Hematopoietic multipotent progenitor cell (in vitro differentiated cells): ENCODE measurements at places on chromosomes 1 and 21.

DNA sequence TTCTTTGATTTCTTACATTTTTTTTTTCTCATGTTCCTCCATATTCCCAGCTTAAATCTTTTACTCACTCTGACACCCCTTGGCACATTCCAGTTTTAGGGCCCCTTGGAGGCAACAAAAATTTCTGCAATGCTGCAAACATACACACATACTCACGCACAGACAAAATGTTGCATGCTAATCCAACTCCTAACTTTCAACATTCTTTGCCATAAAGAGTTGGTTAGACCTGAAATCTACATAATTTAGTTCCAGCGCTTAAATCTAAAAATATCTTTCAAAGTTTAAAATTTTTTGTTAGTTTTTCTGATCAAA, 103.9 kb downstream of the PTPN14 start:
- no peak for DNase-seq

- no peak for DNase-seq
Measured at GRCh38 chr1:10852486-10852885, 56.0 kb upstream of the CASZ1 start.

GRCh38 chr1:54499097-54499359, 49.0 kb upstream of the ACOT11 start:
- DNase-seq, result no peak

- peak; percentile 60 for DNase-seq
Measured at GRCh38 chr1:175317309-175317708, 124.7 kb upstream of the KIAA0040 start.

DNA sequence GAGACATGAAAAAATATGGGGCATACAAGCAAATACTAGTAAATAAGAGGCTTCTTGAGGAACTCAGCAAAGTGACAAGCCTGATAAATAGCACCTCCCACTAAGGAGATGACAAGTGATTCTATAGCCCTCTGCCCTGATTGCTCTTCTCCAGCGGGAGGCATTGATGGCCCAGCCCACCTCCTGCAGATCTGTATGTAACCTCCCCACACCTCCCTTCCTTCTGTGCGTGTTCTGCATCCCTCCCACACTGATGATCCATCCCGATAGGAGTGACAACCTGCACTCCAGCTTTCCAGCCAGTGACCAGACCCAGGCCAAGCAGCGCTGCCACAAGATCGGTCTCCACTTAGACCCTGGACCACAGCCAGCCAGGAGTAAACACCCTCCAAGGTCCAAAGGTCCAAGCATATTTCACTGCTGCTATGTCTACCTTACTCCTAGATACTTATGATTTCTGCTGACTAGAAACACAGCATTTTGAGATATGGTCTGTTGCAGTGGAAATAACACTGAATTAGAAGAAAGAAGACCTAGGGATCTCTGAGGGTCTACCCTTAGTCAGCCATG, 176.1 kb downstream of the BRINP2 start:
- no peak for DNase-seq

DNA sequence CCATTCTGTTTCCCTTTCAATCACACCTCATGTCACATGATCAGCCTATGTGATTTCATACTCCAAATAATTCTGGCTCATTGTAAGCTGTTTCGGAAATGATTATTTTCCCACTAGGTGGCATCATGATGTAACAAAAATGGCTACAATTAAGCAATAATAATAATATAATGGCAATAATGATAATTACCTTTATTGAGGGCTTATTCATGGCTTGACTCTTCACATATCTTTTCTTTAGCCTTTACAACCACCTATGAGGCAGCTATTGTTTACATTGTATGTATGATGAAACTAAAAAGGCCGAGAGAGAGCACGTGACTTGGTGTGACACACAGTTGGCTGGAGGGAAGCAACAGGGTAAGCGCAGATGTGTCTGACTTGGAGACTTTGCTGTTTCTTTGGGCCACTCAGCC, 12.5 kb upstream of the KPRP start:
- no peak for DNase-seq

DNA sequence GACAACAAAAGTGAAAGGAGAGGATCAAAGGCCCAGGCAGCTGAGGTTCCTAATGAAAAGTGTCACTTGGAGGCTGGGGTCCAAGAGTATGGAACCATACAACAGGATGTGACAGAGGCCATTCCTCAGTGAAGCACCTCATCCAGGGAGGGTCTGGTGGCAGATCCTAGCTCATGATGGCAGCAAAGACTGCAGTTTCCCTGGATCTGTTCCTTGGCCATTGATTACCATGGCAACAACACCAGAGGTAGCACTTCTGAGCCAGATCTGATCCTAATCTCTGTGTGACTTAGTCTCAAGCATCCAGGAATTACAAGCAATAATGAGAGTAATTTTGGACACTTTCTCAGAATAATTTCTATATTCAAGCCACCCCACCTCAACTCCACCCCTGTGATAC, 12.9 kb downstream of the FAM177B start:
- no peak for DNase-seq

DNA sequence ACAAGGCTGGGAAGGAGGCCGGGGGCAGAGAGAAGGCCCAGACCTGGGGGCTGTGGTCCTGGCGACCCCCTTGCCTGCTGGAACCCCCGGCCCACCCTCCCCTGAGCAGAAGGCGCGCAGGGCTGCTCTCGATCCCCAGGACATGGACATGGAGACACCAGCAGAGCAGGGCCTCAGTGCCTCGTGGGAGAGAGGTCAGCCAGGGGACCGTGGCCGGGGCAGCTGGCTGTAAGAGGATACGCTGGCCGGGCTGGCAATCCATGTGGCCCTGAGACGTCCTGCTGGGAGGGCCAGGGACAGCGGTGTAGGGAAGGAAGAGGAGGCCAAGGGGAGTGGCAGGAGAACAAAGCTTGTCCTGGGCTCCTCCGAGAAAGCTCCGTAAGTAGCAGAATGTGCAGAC, 132.2 kb downstream of the CASZ1 start:
- no peak for DNase-seq

DNA sequence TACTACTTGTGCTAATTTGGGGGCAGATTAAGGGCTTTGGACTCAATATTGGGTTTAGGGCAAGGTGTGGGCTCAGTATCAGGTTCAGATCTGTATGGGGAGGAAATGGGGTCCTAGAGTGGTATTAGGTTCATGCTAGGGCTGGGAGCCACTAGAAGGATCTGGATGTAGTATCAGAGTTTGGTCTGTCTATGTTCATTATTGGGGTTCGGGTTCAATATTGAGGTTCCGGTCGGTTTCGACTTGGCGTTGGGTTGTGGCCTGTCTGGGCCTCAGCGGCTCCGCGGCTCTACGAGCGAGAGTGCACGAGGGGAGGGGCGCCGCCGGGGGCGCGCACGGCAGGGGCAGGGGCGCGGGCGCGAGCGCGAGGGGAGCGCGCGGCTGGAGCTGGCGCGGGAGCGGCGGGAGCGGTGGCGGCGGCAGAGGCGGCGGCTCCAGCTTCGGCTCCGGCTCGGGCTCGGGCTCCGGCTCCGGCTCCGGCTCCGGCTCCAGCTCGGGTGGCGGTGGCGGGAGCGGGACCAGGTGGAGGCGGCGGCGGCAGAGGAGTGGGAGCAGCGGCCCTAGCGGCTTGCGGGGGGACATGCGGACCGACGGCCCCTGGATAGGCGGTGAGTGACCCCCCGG, at the start of gene PTPRF:
Gene PTPRF, plus strand, starts transcription at position 401 of the 624 bp plus-strand sequence. CDS start 14,193 bp downstream, outside the sequence.
- DNase-seq, result peak; percentile 29

DNA sequence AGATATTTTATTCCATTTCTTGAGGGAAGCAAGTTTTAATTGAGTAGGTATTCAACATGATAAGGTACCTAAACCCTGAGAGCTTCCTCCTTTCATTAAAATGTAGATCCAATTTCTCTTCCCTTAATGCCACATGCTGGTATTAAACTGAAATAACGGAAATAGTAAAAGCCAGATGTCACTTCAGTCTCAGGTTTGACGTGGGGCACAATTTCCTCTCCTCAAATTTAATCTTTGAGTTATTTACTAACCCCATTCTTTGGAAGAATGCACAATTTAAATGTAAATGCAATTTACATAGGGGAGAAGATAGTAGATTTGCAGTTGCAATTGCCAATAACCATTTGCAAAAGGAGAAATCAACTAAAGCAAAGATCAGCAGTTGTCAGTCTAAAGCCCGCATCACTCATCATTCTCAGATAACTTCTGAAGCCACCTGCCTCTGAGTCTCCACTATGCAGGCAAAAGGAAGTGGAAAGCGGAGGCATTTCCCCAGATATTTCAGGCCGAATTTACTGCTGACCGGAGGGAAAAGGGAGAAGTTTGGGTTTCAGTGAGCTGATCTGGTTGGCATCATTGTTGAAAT, 2.1 kb upstream of the LEMD1 start:
- no peak for DNase-seq

GRCh38 chr21:45093035-45093532, 18.7 kb downstream of the ADARB1 start:
- DNase-seq, result no peak
